ENCODE measurements at places on chromosomes 2 and 18.

DNA sequence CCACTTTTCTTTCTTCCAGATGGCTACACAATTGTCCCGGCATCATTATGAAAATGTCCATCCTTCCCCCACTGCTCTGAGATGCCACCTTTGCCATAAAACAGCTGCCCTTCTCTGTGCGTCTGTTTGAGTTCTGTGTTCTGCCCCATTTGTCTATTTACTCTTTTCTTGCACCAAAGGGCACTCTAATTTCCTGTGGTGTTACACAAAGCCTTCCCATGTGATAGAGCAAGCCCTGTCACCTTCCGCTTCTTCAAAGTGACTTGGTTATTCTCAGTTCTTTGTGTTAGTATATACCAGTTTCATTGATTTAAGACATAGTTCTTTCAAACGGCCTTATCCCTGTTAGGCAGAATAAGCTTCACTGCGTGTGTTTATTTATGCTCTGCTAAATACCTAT, 84.1 kb downstream of the FBXO15 start:
- no peak for DNase-seq

GRCh38 chr2:225074919-225075681, 32.8 kb upstream of the DOCK10 start:
- DNase-seq: no peak

GRCh38 chr2:9950521-9951271, 797 bp upstream of the GRHL1 start:
- DNase-seq: no peak

- no peak for DNase-seq
Observed at GRCh38 chr2:56102866-56103265, 80.9 kb upstream of the CCDC85A start.

- DNase-seq: no peak
Observed at GRCh38 chr2:167851876-167852275, 395.5 kb downstream of the STK39 start.

- DNase-seq: no peak
Observed at GRCh38 chr2:43095533-43096295, 130.7 kb downstream of the ZFP36L2 start.

- no peak for DNase-seq
Observed at GRCh38 chr2:119389615-119390306, 23.0 kb downstream of the DBI start.

DNA sequence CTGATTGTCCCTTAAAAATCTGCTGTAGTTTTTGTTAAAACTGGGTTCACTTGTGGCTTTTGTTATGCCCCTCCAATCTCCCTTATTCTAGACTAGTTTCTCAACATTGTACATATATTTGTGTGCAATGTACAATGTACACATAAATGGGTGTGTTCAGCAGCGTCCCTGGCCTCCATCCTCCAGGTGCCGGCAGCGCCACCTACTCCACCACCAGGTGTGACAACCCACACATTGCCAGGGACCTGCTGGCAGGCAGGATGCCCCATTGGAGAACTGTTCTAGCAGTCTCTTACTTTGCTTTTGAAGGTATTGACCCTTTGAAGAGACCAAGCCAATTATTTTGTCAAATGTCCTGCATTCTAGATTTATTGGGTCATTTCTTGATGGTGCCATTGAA, 75.4 kb downstream of the SH3RF3 start:
- no peak for DNase-seq

- no peak for DNase-seq
Observed at GRCh38 chr2:127577973-127578372, 42.5 kb downstream of the MYO7B start.

- no peak for DNase-seq
Observed at GRCh38 chr2:95388091-95388692, 14.3 kb upstream of the FAHD2A start.

- no peak for DNase-seq
Observed at GRCh38 chr2:11128243-11128951, 26.9 kb upstream of the SLC66A3 start.

DNA sequence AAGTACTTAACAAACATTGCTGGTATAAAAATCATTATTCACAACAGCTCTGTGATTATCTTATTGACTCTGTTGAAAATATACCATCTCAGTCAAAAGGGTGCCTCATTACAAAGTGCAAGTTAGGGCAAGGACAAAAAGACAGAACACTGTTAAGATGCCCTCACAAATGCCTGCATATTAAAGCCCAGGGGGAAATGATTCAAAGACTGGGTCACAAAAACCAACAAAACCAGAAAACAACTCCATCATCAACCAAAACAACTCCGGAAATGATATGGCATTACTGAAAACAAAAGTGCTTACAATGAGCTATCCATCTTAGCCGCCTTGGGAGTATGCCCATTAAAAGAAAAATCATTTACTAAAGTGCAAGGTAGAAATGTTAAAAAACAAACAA, 9.9 kb downstream of the PLA2R1 start:
- DNase-seq: no peak

- DNase-seq: no peak
Observed at GRCh38 chr2:221145396-221145795, 426.7 kb downstream of the EPHA4 start.

- no peak for DNase-seq
Observed at GRCh38 chr18:48470484-48471180, 61.4 kb upstream of the ZBTB7C start.

DNA sequence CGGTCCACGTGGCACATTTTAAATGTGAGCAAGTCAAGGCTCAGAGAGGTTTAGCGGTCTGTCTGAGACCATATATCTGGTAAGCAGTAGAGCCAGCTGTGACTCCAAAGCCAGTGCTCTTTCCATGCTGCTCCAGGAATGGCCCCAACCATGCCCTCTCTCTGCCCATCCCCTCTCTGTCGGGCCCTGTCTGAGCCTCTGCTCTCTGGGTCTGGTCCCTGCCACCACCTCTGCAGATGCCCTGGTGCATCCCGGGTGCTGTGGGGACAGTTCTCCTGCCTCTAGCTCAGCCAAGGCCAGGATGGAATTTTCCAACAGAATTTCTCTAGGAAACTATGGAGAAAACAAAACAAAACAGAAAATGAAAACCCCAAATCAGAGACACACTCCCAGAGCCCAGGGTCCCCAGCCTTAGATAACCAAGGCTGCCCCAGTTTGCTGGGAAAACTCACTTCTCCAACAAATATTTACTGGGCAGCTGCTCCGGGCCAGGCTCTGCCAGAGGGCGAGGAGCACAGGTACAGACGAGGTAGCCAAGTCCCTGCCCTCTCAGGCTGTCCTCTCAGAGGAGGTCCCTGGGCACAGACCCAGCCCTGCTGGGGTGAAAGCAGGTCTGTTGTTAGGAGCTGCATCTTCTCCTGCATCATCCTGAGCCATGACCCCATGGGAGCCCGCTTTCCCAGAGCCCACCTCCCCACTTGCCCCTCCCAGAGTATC, 9.2 kb downstream of the ADRA2B start:
- DNase-seq: no peak

DNA sequence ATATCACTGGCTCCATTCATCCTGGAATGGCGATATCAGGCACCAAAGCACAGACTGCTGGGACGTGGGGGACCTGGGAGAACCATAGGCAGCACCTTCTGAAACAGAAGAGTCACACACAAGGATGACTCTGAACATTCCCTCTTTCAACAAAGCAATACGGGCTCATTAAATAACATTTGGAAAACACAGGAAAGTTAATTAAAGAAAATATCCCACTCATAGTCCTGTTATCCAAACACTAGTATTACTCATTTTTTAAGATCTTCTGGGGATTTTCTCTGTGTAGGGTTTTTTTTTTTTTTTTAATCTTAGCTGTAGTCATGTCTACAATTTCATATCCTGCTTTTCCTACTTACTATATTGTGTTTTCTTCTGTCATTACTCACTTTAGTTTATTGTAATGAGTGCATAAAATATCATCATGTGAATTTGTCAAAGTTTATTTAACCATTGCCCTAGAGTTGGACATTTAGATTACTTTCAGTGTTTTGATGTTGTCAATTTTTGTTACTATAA, 70.0 kb upstream of the SP3 start:
- DNase-seq: no peak

DNA sequence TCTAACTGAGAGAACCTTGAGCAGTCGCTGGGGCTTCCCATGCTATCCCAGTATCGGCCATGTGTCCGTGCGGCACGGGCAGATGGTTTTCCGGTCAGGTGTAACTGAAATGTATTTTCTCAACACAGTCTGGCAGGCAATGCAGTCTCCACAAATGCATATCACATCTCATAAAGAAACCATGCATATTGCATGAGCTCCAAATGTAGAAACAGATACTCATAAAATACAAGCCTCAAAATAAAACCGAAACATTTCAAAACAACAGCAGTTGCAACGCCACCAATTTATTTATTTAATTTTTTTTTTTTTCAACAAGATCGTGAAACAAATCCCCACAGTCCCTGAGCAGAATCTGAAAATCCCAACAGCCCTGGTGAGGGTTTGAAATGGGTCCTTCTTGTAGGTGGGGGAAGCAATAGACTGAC, 299.4 kb downstream of the LPIN1 start:
- no peak for DNase-seq

DNA sequence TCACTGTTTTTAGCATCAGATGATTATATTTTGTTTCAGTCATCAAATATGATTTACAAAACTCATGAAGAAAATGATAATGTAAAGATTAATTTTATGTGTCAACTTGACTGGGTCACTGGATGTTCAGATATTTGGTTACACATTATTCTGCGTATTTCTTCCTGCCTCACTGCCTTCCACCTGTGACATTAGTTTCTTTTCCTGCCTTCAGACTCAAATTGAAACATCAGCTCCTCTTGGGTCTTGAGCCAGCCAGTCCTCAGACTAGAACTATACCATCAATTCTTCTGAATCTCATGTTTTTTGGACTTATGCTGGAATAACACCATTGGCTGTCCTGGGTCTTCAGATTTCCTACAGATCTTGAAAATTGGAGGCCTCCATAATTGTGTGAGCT, 96.7 kb downstream of the ZNF385B start:
- no peak for DNase-seq

GRCh38 chr2:220509096-220509757, 881.8 kb downstream of the SLC4A3 start:
- DNase-seq: no peak

DNA sequence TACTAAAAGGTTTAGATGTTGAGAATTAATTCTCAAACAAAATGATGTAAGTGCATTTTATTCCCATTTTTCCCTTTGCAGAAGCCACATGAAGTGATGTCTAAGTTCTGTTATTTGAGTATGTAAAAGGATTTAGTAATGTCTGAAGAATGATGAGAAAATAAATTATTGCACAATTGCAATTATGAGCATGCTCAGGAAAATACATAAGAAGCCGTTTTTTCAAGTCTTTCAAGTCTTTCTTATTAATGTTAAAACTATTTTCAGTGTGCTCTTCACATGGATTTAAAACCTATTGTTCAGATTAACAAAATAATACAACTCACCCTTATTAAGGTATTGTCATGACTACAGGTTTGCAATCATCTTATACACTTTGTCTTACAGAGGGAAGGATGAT, 331.4 kb upstream of the NETO1 start:
- DNase-seq: no peak

DNA sequence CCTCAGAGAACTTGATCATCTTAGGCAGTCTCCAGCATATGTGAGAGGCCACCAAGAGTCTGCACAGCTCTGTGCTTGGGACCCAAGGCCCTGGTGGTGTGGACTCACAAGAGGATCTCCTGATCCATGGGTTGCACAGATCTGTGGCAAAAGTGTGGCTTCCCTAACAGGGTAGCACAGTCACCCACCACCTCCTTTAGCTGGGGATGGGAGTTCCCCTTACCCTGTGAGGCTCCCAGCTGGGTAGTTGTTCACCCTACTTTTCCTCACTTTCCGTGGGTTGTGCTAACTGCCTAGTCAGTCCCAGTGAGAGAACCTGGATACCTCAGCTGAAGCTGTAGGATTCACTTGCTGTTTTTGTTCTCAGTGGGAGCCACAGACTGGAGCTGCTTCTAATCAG, 123.7 kb downstream of the FTCDNL1 start:
- no peak for DNase-seq

- DNase-seq: no peak
Observed at GRCh38 chr2:119232666-119232993, 9.0 kb downstream of the STEAP3 start.

GRCh38 chr2:241160318-241160717, 10.1 kb downstream of the PPP1R7 start:
- no peak for DNase-seq

DNA sequence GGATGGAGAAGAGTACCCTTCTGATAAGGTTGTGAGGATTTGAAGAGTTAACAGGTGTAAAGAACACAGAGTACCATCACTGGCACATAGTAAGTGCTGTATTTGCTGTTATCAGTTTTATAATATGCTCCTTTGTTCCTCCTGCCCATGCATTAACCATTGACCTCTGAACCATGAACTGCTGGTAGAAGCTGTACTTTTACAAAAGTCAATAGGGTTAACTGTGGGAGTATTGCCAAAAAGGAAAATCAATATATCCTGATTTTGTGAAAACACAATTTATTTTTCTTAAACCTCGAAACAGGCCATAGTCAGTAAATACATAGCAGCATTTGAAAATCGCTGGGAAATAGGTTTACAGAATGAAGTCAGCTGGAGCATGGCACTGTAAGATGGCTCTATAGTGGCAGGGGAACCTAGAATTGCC, 18.9 kb upstream of the ACAA2 start:
- DNase-seq: no peak

- no peak for DNase-seq
Observed at GRCh38 chr18:42588786-42589185, 526.7 kb downstream of the RIT2 start.

DNA sequence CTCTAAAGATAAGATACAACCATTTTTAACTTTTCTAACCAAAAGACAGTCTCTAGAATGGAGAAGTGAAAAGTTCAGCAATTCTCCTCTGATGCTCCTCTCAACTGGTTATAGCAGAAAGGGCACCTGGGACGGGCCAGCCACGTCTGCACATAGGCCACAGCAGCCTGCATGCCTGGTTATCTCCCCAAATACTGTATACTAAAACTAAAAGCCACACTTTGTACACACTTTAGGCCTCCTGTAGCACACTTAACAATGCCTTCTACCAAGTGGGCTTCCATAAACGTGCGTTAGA, 179.1 kb downstream of the ANKRD44 start:
- DNase-seq: no peak

- no peak for DNase-seq
Observed at GRCh38 chr2:207390302-207391095, 139.3 kb upstream of the CREB1 start.

- DNase-seq: no peak
Observed at GRCh38 chr2:138521821-138522220, 20.3 kb downstream of the SPOPL start.

DNA sequence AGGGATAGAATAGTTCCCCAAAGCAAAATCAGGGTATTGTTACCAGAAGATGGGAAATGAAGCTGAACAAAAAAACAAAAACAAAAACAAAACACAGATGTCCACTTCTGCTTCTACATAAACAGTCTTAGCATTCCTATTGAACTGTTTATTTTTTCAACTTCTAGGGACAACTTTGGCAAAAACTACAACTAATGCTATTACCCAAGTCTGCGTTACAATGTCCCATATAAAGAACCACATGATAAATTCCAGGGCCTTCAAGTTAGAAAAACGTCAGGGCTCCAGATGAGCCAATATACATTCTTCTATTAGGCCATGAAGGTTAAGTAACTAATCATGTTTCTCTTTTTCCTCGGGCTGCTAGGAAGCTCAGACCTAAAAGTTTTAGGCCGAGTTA, 16.9 kb downstream of the PID1 start:
- DNase-seq: no peak

Data from activated CD8-positive, alpha-beta memory T cell treated with anti-CD3 and anti-CD28 coated beads for 1 hour (primary cell).